ENCODE measurements at places on chromosomes 12 and 14.

GRCh38 chr14:96139879-96140278 is 64.8 kb upstream of the BDKRB2 start:
- no peak for DNase-seq

GRCh38 chr12:65339161-65339560 is 60.7 kb downstream of the MSRB3 start:
- no peak for DNase-seq

- DNase-seq: no peak
Observed at GRCh38 chr14:56004323-56004722, 113.9 kb upstream of the PELI2 start.

DNA sequence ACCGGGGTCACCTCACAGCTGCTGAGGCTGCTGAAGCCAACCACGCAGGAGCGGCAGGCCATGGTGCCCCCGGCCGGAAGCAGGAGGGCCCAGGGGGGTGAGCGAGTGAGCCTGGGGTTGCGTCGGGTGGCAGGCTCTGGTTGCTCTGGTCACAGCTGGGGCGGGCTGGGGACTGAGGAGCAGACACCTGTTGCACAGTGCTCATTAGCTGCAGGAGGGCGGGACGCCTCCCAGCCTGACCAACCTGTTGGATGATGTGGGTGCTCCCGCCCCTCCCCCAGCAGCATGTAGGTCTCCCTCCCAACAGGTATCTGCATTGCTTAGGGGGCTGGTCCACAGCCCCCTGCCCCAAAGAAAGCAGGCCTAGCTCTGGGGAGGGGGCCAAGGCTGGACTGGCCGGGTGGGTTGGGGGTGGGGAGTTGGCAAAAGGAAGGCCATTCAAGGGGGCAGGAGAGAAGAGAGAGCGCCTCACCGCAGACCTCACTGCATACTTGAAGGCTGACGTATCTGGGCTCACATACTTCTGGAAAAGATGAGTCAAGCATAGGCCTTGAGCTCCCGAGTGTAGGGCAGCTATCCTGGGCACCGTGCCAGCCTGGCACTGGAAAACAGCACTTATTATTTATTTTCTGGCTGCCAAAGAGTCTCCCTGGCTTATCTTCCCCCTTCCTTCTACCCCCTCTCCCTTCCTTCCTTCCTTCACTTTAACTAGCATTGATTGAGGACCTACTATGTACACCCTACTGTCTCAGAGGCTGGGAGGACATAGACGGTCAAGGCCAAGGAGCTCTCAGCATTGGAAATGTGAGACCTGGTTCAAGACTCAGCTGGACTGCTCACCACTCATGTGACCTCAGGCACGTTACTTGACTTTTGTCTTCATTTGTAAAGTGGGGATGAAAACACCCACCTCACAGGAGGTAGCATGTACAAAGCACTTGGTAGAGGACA is at the start of gene KRT80:
TSS of gene KRT80 (minus strand) at position 174 of the 951 bp plus-strand sequence. CDS start at position 62, 112 bp downstream.
- no peak for DNase-seq

GRCh38 chr14:76227450-76228050 is 75.8 kb downstream of the GPATCH2L start:
- no peak for DNase-seq

DNA sequence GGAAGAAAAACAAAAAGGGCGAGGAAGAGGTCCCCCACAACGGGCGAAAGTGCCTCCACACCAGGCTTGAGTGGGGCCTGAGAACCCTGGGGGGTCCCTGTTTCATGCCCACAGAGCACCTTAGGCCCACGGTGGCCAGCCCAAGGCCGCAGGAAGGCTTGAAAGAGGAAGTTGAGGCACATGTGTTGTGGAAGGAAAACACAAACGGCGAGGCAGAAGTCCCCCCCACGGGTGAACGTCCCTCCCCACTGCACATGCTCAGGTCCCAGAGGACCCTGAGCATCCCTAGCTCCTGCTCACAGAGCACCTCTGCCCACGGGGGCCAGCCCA is 371.5 kb downstream of the ALG10 start:
- DNase-seq: peak; percentile 1

GRCh38 chr14:104341532-104342434 is 203.4 kb downstream of the KIF26A start:
- no peak for DNase-seq

DNA sequence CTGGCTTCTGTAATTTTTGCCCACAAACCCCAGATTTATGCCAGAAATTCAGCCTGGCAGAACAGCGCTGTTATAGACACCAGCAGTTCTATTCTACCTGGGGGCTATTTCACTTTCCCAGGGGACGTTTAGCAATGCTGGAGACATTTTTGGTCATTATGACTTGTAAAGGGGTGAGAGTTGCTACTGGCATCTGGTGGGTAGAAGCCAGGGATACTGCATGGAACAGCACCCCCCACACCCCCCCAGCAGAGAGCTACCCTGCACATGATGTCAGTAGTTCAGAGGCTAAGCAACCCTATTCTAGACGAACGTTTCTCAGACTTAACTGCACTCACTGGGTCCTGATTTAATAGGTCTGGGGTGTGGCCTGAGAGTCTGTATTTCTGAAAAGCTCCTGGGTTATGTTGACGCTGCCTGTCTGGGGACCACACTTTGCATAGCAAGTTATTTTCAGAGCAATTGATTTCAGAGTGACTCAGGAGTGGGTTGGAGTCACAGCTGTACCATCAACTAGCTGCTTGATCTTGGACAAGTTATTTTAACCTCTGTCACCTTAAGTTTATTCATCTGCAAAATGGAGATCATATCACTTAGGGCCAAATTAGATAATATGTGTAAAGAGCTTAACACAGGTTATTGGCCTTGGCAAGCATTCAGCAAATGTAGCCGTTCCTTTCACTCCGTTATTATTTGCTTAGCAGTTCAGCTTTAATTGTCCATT is 48.5 kb downstream of the CHST11 start:
- DNase-seq: no peak

DNA sequence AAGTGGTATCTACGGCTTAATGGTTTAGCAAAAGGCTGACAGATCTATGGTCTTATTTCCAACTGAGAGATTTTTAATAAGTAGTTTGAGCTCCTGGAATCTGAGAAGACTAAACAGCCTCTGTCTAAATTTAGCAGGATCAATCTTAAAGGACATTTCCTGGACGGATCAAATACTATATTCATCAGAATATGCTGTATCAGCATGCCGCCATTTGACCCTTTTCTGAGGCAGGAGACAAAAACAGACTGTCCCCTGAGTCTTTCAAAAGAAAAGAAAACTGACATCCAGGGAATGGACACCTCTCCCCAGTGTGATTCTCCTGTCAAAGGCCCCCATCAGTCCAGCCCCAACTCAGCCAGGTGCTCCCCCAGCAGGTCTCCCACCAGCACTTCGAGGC is 443.7 kb downstream of the GXYLT1 start:
- DNase-seq: no peak
